ENCODE measurements at places on chromosomes 3 and 15.
A peak's percentile ranks its signal among the peaks of the same experiment; 100 is the strongest.

DNA sequence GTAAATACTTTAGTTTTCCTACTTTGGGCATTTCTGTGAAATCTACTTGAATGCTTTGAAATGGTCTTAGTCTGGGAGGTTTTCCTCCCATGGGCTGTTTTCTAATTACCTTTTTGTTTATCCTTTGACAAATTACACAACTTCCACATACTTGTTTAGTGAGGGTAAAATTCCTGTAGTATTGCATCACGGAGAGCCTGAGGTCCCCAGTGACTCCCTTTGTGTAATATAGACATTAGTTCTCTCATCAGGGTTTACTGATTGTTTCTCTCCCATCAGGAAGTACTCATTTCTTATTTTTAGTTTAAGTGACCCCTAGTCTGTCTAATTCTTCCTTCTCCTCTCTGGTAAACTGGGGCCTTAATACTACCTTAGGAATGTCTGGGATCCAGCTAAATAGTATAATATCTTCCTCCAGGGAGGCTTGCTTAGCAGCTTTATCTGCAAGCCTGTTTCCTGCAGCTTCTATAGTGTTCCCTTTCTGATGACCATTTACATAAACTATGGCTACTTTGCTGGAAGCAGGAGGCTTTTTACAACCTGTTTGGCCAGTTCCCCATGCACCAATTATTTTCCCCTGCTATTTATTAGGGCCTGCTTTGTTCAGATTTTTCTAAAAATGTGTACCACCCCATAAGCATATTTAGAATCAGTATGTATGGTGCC, 87.2 kb upstream of the XCR1 start:
- no peak for DNase-seq

DNA sequence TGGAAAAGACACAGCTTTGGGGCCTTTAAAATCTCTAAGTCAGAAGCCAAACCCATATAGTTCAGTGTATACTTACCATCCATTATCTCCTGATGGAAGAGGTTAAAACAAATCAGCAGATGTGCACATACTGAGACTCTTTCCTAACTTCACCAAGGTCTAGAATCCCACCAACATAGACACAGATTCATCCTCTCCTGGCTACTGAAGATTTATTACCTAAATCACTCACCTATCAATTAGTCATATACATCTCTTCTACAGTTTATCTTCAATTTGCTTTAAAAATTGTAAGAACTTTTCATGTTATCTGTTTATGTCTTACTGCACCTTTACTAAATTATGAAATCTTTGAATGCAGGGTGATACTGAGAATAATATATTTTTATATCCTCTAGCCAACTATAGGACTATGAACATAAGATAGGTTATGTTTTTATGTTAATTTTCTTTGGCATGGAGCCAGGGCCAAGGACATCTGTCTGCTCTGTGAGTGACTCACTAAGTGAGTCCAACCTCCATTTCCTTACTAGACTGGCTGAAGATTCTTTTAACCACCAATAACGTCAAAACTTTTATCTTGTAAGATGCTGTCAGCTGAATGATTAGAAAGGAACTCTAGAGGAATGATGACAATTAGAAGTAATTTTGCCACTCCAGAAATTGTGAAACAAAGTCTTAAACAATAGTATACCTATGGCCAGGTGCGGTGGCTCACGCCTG, 397.6 kb downstream of the FOXP1 start:
- DNase-seq, result no peak

DNA sequence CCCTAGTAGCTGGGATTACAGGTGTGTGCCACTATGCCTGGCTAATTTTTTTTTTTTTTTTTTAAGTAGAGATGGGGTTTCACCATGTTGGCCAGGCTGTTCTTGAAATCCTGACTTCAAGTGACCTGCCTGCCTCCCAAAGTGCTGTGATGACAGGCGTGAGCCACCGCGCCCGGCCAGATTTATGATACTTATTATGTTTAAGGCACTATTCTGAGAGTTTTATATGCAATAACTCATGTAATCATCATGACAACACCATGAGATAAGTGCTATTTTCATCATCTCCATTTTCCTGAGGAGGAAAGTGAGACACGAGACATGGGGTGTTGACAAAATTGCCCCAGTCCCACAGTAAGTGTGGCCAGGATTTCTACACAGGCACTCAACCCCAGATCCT, 366.4 kb upstream of the TRIM42 start:
- no peak for DNase-seq

GRCh38 chr3:191774485-191774884, 313.5 kb downstream of the PYDC2 start:
- DNase-seq, result no peak

DNA sequence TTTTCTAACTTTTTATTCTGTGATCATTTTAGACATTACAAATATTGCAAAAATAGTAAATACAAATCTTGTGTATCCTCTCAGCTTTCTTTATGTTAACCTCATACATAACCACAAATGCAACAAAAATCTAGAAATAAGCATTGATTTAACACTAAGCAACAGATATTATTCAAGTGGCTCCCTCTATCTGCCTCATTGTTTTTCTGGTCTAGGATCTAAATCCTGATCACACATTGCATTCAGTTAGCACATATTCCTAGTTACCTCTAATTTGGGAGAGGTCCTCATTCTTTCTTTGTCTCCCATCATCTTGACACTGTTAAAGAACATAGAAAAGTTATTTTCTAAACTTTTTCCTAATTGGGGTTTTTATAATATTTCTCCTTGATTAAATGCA, 1126.0 kb downstream of the ROBO2 start:
- no peak for DNase-seq

DNA sequence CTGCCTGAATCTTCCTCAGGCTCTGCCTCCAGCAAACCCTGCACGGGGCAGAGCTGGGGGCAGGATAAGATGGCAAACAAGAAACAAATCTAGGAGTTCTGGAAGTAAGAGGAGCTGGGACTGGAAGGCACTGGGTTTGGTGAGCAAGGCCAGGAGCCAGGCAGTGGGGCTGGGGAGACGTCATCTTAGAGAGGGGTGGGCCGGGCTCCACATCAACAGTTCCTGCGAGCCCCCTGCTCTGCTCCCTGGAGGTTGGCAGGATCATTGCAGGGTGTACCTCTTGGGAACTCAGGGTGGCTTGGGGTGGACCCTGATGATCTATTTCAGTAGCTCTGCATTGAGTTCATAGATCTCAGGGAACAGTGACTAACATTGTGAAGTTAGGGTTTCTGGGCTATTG, 87.3 kb upstream of the PRR23E start:
- DNase-seq, result no peak

DNA sequence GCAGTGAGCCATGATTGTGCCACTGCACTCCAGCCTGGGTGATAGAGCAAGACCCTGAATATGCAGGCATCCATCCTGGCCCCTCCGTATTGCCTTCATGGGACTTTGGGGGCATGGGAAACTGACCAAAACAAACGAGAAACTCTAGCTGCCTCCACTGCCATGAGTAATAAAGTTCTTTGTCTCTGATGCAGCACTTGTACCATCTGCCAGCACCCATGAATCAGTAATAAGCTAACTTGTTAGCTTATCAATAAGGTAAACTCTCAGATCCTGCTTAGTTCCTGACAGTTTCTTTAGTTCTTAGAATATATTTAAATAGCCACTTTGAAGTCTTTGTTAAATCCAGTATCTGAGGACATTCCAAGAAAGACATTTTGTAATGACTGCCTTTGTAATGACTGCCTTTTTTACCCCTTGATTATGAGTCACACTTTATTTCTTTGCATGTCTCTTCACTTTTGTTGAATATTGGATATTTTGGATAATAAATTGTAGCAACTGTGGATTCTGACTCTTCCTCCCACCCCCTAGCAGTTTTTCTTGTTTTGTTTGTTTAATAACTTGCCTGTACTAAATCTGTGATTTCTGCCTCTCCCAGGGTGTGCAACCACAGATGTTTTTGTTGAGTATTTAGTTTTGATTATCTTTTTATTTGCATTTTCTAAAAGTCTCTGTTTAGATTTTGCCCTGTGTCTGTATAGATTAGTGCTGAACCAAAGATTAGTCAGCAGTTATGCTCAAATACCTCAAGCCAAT, 136.9 kb downstream of the HCN4 start:
- no peak for DNase-seq

- no peak for DNase-seq
These were observed 556.6 kb downstream of the FOXP1 start for GRCh38 chr3:71026634-71027578.

- DNase-seq, result no peak
These were observed at the start of gene ARL14 for GRCh38 chr3:160676547-160677303. Gene ARL14 (plus strand): TSS chr3:160677160. CDS start chr3:160677347, 187 bp downstream.

- DNase-seq, result no peak
These were observed 39.3 kb upstream of the SLC22A13 start for GRCh38 chr3:38226273-38226672.

GRCh38 chr15:37133602-37134001, 33.3 kb upstream of the MEIS2 start:
- DNase-seq, result no peak

GRCh38 chr15:77042955-77043920, 27.7 kb downstream of the TSPAN3 start:
- no peak for DNase-seq

DNA sequence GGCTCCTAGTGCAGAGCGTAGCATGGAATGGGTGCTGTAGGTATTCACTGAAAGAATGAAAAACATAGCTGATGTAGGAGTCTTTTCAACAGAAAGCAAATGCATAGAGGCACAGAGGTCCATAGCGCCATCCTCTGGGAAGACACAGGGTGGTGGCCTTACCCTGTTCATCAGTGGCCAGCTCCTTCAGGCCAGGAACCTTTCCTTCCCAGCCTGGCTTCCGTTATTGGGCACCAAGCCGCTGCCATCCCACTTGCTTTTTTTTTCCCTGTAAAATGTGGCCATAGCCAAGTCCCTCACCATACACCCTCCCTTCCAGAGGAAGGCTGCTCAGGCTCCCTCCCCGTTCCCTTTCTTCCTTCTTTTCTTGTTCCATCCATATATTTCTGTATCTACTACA, 118.1 kb downstream of the ZNF621 start:
- DNase-seq, result no peak

DNA sequence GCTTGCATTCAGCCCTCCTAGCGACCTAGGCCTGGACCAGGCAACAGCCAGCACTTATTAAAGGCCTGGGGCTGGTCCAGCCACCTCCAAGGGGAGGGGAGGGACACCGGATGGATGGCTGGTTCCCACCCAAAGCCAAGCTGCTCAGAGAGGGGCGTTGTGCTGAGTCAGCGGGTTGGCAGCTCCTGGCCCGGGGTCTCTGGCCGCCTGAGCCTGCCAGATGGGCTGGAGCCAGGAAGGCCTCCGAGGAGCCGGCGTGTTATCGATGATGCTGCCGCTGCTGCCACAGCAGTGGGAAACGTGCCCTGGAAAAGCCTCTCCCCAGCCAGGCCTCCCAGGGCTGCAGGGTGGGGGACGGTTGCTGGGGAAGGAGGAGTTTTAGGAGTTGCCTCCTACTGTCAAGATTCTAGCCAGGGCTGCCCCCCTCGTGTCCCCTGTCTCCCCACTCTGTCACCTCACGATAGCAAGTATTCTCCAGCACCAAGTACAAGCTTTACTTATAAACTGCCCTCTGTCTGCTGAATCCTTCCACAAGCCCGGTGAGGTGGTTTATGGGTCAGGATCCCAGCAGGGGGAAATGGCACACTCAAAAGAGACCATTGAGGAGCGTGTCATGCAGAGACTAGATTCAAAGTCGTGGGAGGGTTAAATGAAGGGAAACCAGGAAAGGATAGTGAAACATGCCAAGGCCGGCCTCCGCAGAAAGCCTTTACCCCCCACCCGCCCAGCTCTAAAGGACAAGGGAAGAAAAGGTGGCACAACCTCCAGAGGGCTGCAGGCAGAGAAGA, 43.2 kb upstream of the TSEN2 start:
- no peak for DNase-seq

GRCh38 chr3:58358808-58359207, 26.1 kb downstream of the PXK start:
- no peak for DNase-seq

GRCh38 chr15:92533298-92533697, 122.3 kb downstream of the FAM174B start:
- DNase-seq, result no peak

DNA sequence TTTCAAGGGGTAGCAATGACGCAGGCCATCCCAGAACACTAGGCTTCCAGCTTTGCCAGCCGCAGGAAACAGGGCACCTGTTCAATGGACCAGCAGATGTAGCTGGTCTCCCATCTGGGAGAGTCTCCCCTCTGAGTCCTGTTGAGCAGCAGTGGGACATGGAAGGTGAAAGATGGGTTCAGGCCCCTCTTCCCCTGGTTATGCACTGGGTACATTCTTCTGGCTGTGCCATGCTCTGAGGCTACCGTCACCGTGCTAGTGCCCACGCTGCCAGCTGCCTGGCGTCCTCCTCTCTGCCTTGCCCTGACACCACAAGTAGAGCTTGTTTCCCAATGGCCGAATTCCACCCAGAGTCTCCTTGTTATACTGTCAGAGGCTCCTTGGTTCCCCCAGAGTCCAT, 63.1 kb downstream of the TLE3 start:
- no peak for DNase-seq

DNA sequence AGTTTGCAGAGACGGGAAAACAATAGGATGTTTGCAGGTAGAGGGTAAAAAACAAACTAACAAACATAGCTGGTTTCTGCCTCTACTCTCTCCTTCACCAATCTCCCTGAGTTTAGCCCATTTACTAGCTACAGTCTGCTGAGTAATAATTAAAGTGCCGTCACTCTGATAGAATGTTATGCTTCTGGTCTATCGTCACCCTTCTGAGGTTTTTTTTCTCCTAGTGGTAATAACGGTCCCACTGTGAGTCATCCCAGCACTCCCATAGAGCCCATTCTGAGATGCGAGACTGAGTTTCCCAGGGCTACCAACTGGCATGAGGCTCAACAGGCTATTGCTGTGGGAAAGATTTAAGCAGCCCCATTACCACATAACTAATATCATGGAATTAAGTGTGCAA, 56.4 kb downstream of the PLAAT1 start:
- DNase-seq, result no peak

DNA sequence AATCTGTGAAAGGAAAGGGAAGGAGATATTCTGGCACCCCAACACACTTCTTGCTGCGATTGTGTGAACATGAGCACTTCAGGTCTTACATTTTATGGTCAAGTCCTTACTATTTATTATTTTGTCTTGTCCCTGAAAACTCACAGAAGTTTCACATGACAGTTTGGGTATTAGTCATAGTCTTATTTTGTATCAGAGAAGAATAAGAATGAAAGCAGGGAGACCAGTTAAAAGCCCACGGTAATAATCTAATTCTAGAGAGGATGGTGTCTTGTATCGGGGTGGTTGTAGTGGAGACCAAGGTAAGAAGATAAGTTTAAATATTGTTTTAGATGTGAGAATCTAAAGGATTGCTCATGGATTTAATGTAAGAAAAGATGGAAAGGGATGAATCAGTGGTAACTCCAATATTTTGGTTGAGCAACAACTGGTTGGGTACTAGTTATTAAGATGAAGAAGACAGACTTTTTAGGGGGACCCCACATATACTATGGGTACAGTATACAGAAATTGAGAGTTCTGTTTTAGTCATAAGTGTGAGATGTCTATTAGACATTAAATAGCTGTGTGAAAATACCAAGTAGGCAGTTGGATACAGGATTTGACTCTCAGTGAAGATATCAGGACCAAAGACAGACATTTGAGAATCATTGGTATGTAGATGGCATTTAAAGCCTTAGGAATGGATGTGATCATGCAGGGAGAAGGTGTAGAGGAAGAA, 227.6 kb downstream of the MFSD1 start:
- no peak for DNase-seq

GRCh38 chr3:144295613-144296012, 324.0 kb downstream of the DIPK2A start:
- DNase-seq, result no peak

GRCh38 chr15:96361309-96362010, 31.0 kb downstream of the NR2F2 start:
- DNase-seq, result peak; percentile 80
